ENCODE measurements at places on chromosomes 16 and 17.

GRCh38 chr16:67528222-67528869 is at the start of gene RIPOR1:
Gene RIPOR1 (plus strand): TSS chr16:67528829. CDS start chr16:67538447, 9,618 bp downstream.
- DNase-seq: peak; percentile 83

DNA sequence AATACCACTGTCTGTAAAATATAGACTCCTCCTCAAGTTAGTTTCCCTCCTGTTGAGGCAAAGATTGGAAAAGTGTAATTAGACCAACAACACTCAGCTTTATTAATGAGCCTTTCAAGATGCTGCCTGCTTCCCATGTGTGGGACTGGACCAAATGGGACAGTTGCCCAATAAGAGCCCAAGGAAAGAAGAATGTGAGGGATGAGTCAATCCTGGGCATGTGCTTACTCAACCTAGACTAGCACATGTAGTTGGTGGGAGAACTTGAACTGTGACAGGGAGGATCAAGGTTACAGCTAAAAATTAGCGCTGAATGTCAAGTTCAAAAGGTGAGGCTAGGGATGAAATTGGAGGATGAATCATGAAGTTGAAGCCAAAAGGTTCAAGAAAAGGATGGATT is 435.5 kb downstream of the CA10 start:
- DNase-seq: no peak

- DNase-seq: no peak
Observed at GRCh38 chr17:81270279-81270678, 24.8 kb downstream of the SLC38A10 start.

GRCh38 chr17:7419819-7420610 is at the start of gene SPEM1:
Gene SPEM1 (plus strand): TSS chr17:7420324. CDS start chr17:7420385, 61 bp downstream.
- DNase-seq: no peak

GRCh38 chr17:40399185-40399584 is 18.5 kb downstream of the TOP2A start:
- no peak for DNase-seq

DNA sequence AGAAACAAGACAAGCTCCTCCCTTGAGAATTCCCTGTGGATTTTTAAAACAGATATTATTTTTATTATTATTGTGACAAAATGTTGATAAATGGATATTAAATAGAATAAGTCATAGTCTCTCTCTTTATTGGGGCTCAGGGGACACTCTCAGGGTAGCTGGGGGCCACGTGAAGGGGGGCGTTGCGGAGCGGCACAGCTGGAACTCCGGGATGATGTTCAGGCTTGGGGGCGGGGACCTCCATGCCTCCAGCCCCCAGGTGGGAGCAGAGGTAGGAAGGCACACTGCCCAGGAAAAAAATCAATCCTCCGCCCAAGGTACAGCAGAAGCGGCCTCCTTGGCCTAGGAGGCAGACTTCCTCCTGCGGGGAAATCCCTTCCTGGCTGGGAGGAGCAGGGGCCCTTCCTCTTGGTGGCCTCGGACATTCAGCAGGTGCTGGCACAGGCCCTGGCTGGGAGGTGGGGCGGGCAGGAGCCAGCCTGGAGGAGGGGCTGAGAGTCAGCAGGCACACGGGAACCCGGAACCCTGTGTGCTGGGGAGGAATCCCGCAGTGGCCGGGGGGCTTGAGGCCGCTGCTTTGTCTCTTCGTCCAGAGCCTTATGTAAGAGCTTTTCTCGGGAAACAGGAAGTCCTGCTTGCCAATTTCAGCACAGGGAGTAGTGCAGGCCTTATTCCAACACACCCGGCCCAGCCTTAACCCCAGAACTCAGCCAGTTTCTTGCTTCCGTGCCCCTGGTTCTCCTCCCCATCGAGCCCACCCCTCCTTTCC is 591 bp upstream of the TNFSF13 start:
- peak; percentile 65 for DNase-seq

- DNase-seq: no peak
Observed at GRCh38 chr17:4766201-4766600, 5.5 kb upstream of the TM4SF5 start.

- DNase-seq: no peak
Observed at GRCh38 chr17:55344514-55344997, 77.1 kb downstream of the MMD start.

GRCh38 chr17:32281011-32281451 is 15.4 kb downstream of the RHBDL3 start:
- DNase-seq: no peak

- no peak for DNase-seq
Observed at GRCh38 chr16:83959656-83960434, 6.8 kb downstream of the OSGIN1 start.

DNA sequence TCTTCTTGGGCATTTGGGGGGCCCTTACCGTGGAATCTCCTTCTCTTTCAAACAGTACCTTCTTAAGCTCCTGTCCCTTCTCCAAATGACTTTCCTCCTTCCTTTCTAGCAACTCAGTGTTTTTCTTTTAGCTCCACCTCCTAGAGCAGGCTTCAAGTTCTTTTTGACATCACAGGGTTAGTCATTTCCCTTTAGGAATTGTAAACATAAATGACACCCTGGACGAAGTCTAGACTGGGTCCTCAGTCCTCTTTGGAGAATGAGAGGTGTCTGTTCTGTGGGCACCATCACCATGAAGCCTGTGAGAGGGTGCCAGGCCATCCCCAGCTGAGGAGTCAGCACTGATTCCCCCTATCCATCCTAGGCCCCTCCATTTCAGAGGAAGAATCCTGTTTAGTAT is 94.7 kb downstream of the SALL1 start:
- DNase-seq: no peak

DNA sequence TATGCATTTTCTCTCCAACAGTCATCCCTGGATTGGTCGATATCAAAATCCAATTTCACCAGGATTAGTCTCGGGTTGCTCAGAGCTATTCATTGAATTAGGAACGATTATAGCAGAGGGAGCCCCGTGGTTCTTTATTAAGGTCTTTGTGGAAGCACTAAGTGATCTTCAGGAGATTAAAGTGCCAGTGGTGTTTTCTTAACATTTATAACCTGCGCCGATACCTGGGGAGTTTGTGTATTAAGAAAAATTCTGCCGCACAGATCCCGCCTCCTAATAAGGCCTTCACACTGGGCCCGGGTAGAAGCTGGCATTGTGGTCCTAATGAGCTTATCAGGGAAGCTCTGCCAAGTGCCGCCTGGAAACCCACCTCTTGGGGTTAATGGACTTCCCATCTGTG is 238.7 kb downstream of the RBFOX1 start:
- no peak for DNase-seq

DNA sequence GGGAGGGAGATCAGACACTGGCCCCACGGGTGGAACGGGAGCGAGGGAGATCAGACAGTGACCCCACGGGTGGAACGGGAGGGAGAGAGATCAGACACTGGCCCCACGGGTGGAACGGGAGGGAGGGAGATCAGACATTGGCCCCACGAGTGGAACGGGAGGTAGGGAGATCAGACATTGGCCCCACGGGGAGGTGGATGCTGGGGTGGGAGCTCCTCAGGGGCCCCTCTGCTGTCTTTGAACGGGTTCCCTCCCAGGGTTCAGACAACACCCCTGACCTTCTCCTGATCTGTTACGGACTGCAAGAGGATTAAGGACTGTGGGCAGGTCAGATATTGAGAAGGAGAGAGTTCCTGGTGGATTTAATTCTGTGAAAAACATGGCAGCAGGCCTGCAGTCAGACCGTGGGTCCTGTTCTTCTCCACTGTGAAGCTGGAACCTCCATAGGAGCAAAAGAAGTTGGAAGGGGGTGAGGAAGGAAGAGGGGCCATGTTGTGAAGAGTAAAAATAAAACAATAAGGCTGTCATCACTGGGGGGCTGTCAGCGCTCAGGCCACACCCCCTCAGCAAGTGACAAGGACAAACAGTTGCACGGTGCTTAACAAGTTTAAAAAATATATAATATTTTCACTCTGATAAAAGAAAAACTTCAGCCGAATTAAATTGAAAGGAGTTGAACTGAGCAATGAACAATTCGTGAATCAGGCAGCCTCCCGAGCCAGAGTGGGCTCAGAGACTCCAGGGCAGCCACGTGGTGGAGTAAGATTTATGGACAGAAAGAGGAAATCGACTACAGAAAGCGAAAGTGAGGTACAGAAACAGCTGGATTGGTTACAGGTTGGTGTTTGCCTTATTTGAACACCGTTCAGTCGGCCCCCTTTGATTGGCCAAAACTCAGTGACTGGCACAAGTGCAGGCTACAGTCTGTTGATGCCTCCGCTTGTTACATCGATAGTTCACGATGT is 348.7 kb upstream of the TNRC6C start:
- peak; percentile 60 for DNase-seq

DNA sequence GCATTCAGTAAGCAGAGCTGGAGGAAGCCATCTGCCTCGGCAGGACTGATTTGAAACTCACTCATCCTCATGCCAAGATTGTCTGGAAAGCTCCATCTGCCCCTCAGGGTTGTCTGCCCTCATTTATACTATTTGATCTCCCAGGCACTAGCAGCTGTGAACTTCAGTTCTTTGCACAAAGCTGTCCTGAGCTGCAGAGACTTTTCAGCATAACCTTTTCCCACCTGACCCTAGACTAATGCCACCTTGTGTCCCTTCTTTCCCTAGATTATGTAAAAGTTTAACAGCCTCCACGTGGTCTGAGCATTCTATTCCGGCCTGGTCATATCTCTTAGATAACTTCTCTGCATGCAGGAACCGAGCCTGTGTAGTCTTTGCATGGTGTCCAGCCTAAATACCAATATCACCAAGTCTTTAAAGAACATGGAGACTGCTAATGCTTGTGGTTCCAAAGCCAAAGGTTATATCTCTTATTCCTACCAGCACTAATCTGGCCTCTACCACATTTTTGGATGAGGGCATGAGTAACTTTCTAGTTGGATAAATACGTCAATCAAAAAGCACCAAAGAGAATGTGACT is 29.1 kb downstream of the STAT5A start:
- no peak for DNase-seq

DNA sequence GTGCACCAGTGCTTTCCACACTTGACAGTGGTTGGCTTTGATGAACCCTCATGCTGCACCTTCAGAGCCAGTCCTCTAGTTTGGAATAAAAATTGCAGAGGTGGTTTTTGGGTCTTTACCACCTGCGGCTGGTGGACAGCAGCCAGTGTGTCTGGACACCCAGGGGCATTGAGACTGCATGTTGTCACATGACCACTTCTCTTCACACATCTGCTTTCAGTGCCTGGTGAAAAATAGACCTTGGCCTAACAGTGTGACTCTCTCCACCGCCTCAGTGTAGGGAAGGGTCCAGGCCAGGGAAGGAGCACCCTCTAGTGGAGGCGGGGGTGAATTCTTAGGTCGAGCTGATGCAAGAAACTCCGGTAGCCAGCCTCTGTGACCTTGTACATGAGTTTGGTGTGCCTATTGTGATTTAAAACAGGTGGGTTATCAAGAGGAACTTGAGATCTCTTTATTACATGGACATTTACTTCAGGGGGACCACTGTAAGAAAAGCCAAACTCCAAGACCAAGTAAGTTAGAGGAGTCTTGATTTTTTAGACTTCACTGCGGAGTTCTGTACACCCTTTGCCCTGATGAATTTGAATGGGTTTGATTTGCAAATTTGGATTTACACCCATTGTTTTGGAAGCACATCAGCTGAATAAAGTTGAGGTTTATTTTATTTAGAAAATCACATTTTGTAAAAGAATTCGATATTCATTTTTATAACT is 17.9 kb downstream of the GOSR2 start:
- peak; percentile 82 for DNase-seq

DNA sequence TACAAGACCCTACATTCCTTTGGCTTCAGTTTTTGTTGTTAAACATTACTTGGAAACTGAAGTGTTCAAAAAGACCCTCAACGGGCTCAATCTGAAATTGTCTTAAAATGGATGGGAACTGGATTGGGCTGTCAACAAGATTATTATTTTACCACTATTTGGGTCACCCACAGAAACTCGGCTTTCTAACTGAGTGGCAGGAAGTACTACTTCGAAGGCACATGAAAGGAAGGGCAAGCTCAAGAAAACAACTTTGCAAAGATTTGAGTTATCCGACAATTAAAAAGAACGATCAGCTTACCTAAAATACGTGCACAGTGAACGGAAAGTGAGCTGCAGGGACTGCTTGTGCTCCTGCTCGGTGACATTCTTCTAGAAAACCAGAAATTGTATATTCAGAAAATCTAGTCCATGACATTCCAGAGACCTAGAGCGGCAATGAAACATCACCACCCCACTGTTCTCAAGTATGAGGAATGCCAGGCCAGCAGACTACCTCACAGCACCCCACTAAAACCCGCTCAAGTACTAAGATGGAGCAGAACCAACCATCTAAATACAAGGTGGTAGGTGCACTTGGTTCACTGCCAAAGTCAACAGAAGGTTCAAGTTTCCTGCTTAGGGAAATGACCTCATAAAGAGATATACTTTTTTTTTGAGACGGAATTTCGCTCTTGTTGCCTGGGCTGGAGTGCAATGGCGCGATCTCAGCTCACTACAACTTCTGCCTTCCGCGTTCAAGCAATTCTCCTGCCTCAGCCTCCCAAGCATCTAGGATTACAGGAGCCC is 60.5 kb downstream of the ZZEF1 start:
- no peak for DNase-seq

DNA sequence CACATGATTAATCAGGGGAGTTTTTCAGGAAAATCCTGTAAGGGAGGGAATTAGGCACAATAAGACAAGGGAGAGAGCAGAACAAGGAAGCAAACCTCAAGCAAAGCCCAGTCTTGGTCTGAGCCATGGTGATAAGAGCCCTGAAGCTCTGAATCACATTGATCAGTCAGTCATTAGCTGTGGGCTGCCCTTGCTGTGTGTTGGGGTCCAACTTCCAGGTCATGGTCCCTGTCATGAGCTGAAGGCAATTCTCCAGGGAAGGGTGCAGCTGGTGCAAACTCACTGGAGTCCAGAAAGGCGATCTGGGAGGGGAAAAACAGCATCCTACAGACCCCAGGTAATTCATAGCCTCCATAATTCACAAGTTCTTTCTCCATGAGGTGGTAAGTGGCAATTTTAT is 89.9 kb downstream of the CYLD start:
- no peak for DNase-seq

DNA sequence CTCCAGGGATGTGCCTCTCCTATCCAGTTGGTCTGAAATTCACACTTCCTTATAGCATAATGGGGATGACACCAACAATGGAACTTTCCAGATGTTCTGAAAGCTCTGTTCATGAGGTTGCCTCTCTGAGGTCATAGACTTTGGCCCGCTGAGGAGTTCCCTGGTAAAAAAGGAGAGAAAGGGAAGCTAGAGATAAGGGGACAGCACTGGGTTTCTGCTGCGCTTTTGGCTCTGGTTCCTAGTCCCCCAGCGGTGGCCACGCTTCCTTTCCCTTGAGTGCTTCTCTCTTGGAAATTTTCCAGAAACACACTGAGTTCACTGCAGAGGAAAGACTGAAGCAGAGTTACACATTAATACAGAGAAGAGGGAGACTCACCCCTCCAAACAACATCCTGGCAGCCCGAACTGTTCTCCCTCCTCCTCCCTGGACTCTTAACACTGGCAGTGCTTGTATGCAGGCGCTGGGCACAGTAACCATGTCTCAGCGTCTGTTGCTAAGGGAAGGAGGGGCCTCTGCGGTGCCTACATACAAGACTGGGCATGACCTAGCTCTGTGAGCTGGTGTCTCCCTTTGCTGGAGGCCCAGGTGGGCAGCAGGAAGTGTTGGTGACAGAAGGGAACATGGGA is at the start of gene DNAH3:
DNAH3 (minus strand) TSS at position 472 of the 627 bp plus-strand sequence. CDS start 527 bp downstream, outside the sequence.
- DNase-seq: no peak

All from GM13977 (cell line).